ENCODE measurements at places on chromosomes 11 and 22.

GRCh38 chr11:131889146-131889577 is 518.7 kb downstream of the NTM start:
- no peak for DNase-seq

DNA sequence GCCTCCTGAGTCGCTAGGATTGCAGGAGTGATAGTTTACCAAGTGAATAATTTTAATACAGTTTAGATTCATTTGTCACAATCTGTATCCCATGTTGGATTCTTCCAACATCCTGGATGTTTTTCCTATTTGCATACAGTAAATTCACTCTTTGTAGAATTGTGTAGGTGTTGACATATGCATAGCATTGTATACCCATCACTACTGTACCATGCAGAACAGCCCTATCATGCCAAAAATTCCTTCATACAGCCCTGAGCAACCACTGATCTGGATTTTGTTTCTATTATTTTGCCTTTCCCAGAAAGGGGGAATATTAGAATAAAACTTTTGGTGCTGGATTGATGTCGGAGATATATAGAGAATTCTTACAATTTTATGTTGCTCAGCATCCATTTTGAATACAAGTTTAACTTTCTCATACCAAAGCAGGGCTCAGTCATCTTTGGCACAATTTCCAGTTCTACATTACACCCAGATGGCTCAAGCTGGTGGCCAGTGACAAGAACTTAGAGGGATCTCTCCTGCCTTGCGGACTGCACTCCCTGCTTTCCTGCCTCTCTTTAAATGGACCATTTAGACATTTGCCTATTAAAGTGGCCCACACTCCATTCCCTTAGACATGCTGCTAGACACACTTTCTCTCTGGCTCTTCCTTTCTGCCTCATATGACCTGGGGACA is 45.4 kb upstream of the CFAP300 start:
- DNase-seq, result no peak

DNA sequence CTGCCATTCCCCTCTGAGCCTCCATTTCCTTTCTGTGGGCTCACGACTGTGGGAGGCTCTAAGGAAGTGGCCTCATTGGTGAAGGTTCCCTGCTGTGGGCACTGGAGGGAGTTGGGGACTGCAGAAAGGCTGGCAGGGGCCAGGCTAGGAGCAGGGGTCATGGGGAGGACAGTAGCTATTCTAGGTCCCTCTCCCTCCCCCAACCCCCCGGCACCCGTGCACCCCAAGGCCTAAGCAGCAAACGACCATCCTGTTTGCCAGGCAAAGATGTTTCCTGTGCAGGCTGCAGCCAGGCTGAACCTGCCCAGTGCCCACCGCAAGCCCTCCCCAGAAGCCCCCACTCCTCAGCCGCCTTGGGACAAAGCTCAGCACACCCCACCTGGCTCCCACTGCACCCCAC is 189.4 kb downstream of the MN1 start:
- no peak for DNase-seq

GRCh38 chr22:41300661-41301060 is 664 bp upstream of the ZC3H7B start:
- no peak for DNase-seq

GRCh38 chr22:30385942-30386341 is 1.3 kb downstream of the RNF215 start:
- no peak for DNase-seq

Data from GM12892 (cell line).